Stimulated activated CD4-positive, alpha-beta T cell treated with anti-CD3 and anti-CD28 coated beads, Interleukin-12 subunit alpha, Interleukin-12 subunit beta, amount 100 ng/mL, for 4 hours (primary cell): ENCODE measurements at places on chromosomes 7 and 10.

- DNase-seq: no peak
These were observed 33.4 kb upstream of the AFAP1L2 start for GRCh38 chr10:114437473-114438292.

GRCh38 chr10:110430340-110431273 lies 67.1 kb upstream of the DUSP5 start:
- no peak for DNase-seq

- peak; percentile 11 for DNase-seq
These were observed 141.2 kb downstream of the MLLT10 start for GRCh38 chr10:21675157-21675796.

DNA sequence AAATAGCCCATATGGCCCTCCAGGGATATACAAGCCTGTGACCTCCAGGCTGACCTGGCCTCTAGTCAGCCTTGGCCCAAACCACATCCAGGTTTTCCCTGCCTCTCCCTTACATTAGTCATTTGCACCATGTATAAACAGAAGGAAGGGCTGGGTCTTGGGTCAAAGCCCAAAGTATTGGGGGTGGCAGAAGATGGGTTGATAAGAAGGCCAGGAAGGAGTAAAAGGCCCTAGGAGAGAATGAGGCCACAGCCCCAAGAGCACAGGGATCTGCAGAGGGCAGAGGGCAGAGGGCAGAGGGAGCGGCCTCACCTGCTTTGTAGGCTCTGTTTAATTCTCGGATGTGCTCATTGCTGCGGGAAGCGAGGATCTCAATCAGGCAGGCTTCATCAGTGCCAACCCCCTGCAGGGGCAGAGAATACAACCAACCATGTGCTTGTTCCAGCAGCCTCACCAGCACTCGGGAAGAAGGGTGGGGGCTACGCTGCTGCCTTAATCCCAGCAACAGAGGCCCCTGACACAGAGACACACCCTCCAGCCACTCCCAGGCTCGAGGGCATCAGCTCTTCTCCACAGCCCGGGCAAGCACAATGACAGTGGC lies 31.3 kb downstream of the PLAC9 start:
- no peak for DNase-seq

DNA sequence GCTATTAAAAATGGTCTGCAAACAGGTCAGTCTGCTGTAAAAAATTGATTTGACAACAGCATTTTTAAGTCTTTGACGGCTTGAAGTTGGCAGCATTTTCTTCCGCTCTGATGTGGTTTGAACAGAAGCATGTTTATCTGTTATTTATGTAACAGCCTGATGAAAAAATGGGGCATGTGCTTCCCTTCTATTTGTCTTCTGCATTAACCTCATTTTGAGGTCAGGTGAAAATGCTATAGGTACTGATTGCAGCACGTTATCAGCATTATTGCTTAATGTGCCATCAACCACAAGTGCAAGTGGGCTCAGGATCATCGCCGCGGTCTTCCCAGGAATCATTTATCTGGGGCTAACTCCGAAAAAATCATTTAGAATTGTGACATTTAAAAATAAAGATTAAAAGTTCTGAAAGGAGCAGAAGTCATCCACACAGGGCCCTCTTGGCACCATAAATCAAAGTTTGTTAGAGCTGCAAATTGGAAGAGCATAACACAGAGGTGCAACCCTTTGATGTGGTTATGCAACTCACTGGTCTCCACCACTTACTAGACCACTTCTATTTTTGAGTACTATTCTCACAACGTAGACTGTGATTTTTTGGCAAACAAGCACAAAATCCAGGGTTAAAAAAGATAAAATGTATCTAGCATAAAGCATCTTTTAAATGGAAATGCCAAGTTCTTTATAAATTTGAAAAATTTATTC lies 307.7 kb downstream of the MDFIC start:
- no peak for DNase-seq
